ENCODE measurements at places on chromosomes 1 and 21. TPM values are rescaled to one million over a fixed set of nuclear protein-coding genes. Genes with fewer than 3 reads are reported as not detected.

ERO1B gene
- total RNA-seq, result 1.1 TPM

RGS1 gene
- total RNA-seq, result not detected

SPRR2A gene
- total RNA-seq, result not detected

TINAGL1 gene
- total RNA-seq, result 9.1 TPM

CADM3 gene
- total RNA-seq, result 30.1 TPM

LCE1C gene
- not detected for total RNA-seq

LDLRAD1 gene
- total RNA-seq, result not detected

RGS8 gene
- total RNA-seq, result not detected

FAM167B gene
- total RNA-seq, result 0.68 TPM

OR2W3 gene
- 0.12 TPM for total RNA-seq
